ENCODE measurements at places on chromosomes 16 and 17.

- no peak for DNase-seq
These were observed 80.0 kb downstream of the SPACA3 start for GRCh38 chr17:33071656-33072055.

- DNase-seq: no peak
These were observed 2.5 kb upstream of the HS3ST4 start for GRCh38 chr16:25689137-25689836.

DNA sequence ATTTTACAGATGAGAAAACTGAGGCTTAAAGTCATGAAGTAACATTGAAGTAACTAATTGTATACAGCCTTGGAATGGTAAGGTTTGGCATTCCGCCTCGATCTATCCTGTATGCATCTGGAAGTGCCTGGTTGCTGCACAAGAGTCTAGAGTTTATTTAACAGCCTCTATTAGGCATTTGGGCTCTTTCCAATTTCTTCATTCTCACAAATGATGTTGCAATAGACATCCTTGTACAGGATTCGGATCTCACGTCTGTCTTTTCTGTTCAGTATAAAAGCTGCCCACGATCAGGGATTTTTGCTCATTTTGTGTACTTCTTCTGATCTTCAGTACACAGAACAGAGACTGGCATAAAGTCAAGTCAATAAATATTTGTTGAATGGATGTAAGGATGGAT lies 100.5 kb downstream of the AIPL1 start:
- no peak for DNase-seq

GRCh38 chr16:67017421-67017750 lies 11.6 kb upstream of the CBFB start:
- DNase-seq: no peak

DNA sequence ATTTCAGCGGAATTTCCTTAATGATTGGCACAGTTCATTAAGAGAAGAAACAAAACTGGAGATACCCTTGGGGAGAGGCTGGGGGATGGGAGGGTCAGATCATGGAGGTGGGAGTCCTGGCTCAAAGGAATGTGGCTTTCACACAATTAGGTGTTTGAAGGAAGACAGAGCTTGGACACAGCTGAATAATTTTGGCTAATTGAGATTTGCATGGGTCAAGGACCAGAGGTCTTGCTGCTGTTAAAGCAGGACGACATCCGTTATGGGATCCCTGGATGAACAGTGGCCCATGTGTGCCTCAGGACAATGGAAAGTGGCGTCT lies 160.3 kb downstream of the HS3ST3B1 start:
- DNase-seq: no peak

- no peak for DNase-seq
These were observed 5.9 kb upstream of the ARMC7 start for GRCh38 chr17:75103601-75104554.
